ENCODE measurements at places on chromosomes 2 and 18.

GRCh38 chr2:203437511-203437910 lies 97.6 kb downstream of the RAPH1 start:
- no peak for DNase-seq

GRCh38 chr18:52670896-52671295 lies 330.9 kb downstream of the DCC start:
- no peak for DNase-seq

DNA sequence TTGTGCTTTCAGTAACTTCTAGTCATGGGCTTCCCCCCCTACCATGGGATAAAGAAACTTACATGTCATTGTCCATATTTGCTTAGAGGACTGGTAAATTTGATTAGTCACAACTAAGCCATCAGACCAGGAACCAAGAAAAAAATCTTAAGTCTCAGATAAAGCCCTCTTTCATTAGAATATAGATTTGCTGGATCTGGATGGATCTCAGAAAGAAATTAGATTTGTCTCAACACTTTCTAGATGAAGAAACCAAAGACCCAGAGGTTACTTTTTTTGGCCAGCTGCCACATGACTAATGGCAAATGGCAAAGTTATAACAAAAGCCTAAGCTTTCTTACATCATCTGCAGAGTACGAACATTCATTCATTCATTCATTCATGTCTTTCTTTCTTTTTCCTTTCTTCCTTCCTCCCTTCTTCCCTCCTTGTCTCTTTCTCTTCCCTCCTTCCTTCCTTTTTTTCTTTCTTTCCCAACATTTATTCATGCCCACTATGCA lies 60.2 kb downstream of the CDCA7 start:
- DNase-seq: peak; percentile 67

DNA sequence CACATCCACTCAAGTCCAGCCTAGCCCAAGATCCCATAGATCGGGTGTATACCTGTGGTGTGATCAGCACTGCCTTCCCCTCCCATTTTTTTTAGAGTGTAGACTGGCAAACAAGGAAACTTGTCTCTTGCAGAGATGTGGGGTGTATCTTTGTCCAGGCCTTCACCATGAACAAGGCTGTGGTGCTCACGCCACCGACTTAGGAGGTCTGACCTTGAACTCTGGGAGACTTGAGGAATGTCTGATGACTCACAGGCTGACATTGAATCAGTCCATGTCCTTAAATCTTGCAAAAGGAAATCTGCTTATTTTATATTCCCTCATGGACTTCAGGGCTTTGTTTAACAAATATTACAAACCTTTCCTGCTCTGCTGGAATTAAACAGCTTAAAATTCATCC lies 4.5 kb upstream of the CTIF start:
- DNase-seq: peak; percentile 86

DNA sequence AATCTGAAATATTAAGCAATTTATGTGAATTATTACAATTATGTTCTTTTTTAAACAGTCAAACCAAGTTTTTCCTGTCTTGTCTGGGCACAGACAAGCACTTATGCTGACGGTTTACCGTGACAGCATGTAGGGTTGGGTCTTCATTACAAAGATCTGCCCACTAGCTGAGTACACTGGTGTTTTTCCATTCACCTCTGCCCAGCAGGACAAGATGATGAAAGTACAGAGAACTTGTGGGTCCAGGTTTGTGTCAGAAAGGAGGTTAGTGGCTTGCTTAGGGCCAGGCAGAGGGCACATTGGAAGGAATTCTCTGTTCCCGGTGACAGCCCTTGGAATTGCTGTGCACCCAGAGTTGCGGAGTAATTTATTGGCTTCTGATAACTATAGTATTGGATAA lies 14.0 kb downstream of the NABP1 start:
- no peak for DNase-seq

GRCh38 chr2:39120521-39120770 lies 405 bp downstream of the SOS1 start:
- no peak for DNase-seq

GRCh38 chr18:8799596-8800441 lies 94.5 kb downstream of the MTCL1 start:
- DNase-seq: peak; percentile 100

GRCh38 chr2:216539791-216540241 lies 41.2 kb downstream of the RPL37A start:
- no peak for DNase-seq

- DNase-seq: peak; percentile 96
These were observed 87.0 kb downstream of the ALPK2 start for GRCh38 chr18:58541789-58542425.

DNA sequence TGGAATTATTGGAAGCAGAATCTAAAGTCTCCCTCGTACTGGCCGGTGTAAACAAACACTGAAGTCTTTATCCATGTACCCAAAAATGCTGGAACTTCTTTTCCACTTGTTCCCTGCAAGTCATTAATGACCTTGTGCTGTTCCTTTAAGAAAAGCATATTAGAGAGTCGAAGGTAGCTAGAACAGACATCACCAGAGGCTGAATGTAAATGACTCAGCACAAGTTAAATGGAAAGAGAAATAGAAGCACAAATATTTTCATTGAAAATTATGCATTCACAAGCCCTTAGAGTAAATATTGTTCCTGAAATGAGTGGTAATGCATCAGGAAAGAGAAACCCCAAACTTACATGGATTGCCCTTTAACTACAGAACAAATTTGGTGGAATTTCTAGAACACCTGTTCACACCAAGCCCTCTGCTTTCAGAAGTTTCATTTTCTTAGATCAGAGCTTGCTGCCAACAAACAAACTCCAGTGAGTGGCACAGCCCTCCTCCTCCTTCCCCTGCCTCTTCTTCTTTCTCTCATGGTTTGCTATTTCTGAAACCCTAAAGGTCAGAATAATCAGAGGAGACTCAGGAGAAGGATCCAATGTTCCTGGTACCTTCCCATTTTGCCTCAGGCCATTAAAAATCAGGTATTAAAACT lies 264.3 kb downstream of the TXNL1 start:
- peak; percentile 4 for DNase-seq

DNA sequence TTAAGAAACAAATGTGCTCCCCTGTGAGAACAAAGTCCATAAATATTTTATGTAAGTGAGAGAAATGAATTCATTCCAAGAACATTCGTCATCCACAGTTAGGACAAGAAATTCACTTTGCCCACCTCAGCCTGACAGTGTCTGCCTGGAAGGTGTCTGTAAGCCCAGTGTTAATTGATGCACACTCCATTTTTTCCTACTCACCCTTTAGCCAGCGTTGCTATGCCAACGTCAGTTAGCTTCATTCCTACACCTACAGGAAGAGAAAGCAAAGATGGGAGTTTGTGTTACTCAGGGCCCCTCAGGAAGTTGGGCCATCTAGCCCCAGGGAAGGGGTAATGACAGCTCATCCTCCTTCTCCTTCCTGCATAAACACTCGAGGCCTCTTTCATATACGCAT lies 131.0 kb downstream of the ALPK2 start:
- DNase-seq: no peak

DNA sequence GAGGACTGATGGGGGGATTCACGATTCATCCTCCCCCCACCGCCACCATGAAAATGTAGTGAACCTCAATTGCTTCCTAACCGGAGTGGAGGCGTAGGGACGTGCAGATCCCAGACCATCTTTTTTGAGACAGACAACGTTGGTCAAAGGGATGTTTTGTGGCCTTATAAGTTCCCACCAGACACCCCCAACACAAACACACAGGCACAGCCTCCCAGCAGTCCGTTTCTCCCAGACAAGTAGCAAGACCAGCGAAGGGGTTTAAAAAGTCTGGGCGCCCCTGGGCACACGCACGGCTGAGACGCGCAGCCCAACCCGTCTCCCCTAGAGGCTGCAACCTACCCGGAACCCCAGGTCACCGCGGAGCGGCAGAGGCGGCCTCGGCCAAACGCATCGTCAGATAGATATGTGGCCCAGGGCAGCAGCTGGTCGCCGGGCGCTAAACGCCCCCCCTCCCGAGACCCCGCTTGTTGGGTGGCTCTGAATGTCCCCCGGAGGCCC lies 1.3 kb downstream of the GBX2 start:
- DNase-seq: no peak

DNA sequence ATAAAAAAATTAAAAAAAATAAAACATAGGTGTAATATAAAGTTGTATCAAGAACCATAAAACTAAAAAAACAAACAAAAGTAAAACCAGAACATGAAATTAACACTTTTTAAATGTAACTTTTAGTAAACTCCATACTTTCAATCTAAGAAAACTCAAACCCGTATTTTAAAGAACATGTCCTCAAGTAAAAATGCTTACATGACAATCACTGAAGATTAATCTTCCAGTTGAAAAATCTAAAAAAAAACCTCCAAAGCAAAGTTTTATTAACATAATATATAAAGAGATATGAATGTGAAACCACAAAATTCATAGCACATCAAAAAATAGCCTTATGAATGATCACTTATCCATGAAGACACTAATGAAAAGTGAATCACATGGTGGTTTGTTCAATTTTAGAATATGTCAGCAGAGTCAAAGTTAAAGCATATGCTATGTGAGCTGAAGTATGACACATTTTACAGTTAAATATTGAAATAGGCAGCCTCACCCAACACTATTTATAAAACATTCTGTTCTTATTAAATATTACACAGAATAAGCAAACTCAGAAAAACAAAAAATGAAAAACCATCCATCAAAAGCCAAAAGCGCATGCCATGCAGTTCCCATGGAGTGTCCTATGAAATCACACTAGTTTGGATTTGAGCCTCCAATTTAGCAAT lies 23.1 kb upstream of the CHAC2 start:
- DNase-seq: peak; percentile 20

DNA sequence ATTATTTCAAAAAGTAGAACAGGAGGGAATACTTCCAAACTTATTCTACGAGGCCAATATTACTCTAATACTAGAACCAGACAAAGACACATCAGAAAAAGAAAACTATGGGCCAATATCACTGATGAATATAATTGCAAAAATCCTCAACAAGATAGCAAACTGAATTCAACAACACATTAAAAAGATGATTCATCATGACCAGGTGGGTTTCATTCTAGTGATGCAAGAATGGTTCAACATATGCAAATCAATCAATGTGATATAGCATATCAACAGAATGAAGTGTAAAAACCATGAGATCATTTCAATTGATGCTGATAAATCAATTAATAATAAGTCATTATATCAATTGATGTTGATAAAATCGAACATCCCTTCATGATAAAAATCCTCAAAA lies 22.4 kb upstream of the EML6 start:
- DNase-seq: no peak

DNA sequence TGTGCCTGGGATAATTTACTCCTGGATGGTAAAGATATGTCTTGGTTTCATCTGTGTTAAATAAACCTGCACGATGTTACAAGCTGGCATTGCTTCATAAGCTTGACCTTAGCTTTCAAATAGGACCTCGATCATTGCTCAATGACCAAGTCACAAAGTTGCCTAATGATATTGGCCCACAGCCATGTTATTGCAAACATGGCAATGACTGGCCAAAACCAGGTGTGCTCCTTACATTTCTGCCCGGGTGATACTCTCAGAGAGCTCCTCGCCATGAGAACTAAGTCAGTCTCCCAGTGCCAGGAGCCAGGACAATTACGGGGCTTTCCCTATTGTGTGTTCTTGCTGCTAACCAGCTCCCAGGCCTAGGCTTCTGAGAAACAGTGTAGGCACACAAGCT lies 72.5 kb upstream of the CYP1B1 start:
- DNase-seq: peak; percentile 72

DNA sequence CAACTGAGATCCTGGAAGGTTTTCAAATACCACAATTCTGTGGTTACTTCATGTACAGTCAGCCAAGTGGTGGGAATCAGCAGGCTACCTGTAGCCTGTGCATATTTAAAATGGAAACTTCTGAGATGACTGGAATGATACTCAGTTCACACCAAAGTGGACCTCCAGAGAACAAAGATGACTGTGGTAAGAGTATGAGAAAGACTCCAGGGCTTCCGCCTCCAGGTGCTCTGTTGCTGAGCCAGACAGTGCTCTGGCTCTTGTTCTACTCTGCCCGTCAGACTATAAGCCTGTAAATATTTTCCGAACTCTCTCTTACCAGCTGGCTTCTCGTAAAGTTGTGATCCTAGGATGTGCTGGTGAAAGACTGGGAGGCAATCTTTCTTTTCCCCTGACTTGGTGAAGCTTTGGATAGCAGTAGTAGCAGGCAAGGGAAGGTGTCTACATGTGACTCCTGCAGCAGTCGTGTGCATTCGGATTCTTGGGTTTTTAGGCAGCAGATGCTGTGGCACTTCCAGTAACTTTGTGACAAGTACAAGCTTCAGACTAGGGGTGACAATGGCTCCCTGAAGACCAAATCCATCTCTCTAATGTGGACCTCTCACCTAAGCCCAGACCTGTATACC lies 23.1 kb downstream of the ST3GAL5 start:
- peak; percentile 28 for DNase-seq

DNA sequence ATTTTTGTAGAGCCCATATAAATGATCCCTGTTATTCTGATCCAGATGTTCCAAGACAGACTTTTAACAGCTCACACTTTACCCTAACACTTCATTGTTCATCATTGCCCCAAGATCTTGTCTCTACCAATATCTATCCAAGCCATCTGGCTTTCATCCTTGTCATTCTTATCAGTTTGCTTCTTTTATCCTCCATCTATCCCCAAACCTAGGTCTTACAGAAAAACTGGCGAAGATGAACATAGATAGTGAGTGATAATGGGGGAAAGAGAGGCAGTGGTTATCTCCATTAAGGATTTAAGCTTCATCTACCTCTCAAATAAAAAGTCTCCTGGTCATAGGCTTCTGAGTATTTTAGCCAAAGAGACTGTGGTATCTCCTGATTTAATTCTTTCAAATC lies 89.5 kb downstream of the DHRS9 start:
- DNase-seq: no peak

GRCh38 chr18:74633652-74634352 lies 36.1 kb downstream of the ZNF407 start:
- no peak for DNase-seq

GRCh38 chr18:53735526-53735925 lies 488.9 kb downstream of the MBD2 start:
- no peak for DNase-seq

DNA sequence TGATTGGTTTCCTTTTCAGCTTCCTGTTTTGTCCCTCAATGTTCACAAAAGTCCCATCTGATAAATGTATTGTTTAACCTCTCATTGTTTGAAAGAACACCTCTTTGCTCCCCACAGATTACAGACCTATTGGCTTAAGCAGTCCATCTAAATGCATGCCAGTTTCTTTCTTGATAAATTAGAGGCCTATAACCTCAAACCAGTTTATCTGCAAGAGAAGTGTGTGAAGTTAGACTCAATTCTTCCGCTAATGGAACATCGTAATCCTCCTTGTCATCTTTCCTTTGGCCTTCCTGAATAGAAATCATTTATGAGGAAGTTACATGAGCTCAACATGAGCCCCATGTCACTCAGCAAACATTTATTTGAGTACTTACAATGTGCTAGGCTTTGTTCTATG lies 74.0 kb downstream of the FRZB start:
- DNase-seq: no peak

GRCh38 chr2:241376808-241377207 lies 20.7 kb downstream of the FARP2 start:
- DNase-seq: no peak
